Renal cortical epithelial cell (primary cell): ENCODE measurements at places on chromosomes 7 and 10.

DNA sequence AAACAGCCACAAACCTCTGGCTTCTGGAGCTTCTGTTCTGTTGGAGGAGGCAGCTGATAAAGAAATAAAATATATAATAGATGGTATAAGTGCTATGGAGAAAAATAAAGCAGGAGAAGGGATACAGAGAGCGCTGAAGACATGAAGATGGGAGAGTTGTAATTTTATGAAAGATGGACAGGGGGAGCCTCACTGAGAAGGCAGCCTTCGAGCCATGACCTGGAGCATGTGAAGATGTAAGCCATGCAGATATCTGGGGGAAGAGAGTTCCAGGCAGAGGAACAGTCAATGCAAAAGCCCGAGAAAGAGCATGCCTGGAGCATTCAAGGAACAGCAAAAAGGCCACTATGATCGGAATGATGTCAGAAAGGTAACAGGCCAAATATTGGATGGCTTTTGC lies 187.5 kb downstream of the KIAA1217 start:
- no peak for DNase-seq

GRCh38 chr10:86179153-86179524 lies 187.5 kb downstream of the GRID1 start:
- DNase-seq: no peak

DNA sequence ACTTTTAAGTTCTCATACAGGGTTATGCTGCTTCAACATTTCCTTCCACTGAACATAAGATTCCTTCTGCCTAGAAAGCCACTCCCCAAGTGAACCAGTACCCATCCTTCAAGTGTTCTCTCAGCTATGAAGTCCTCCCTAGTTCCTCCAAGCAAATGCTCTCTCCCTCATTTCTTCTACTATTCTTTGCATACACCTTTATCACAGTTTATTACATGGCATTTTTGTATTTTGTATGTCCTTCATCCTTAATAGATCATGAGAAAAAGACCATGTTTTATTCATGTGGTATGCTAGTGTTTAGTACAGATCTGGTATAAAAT lies 1.9 kb downstream of the SYPL1 start:
- peak; percentile 44 for DNase-seq

DNA sequence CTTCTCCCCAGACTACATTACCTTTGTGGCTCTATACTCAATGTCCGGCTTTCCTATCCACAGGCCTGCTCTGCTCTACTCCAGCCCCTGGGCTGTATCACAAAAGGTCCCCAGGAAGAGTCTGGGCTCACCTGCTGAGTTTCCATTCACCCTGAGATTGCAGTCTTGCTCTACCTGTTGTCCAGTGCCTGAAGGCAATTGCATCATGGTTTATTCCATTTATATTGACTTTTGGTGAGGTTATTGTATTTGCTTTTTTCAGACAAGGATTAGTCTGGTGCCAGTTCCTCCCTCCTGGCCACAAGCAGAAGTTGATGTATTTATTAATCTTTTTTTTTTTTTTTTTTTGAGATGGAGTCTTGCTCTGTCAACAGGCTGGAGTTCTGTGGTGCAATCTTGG lies 273.1 kb downstream of the XPNPEP1 start:
- DNase-seq: no peak

- DNase-seq: no peak
Observed at GRCh38 chr7:155280446-155281397, 17.0 kb upstream of the INSIG1 start.

DNA sequence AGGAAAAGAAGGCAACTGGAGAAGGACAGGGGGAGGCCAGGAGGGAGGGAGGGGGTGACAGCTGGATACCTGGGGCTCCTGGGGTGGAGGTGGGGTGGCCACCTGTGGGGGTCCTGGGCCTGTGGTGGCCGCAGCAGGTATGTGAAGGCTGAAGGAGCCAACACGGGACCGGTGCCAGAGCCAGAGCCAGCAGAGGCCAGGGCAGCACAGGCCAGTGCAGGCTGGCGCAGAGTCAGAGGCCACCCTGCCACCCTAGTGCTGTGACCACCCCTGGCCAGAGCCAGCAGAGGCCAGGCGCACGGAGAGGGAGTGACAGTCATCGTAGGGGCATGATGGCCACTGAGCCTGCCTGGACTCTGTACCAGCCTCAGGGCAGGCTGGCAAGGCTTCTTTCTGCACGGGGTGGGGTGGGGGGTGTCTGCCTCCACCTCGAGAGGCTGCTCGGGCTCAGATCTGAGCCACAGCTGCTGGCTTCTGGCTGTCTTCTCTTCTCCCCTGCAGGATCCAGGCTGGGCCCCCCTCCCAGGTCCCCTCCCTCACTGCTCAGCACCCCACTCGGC lies 28.8 kb downstream of the YKT6 start:
- no peak for DNase-seq

- no peak for DNase-seq
Observed at GRCh38 chr7:108037741-108038140, 34.8 kb upstream of the LAMB1 start.

DNA sequence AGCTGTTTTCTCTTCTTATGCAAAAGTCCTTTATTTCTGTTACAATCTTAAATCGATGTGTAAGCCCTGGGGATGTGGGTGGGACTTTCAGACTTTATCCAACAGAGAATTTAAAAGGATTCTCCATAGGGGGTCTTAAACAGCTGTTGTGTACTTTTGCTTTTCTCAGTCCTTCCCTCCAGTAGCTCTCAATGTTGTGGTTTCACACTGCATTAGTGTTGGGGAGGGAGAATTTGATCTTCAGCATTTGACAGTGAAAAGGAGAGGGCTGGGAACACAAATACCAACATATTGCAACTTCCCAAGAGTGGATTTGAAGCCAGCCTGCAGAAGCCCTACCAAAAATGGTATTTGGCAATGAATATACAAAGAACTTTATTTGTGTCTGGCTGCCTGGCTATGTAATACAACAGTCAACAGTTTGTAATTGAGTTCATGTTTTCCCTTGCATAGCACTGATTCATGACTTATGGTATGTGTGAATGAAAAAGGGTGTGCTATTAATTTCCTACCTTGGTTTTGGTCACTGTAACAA lies 80.1 kb upstream of the CAPZA2 start:
- DNase-seq: peak; percentile 86

DNA sequence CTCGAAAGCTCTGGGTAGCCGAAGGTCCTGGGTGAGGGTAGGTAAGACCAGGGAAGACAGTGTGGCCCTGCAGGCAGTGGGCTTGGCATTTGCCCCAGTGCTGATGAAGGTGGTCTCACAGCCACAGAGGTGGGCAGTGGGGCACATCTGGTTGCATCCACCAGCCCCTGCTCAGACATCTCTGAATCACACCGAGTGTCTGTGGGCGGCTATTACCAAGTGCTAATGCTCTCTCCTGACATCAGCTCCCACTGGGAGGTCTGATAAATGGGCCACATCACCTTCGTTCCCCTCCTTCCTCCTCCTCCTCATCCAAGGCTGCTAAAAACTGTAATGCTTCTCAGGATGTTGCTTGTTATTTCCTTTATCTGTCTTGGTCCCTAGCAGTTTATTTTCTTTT lies 330.9 kb upstream of the COBL start:
- DNase-seq: no peak

- DNase-seq: no peak
Observed at GRCh38 chr7:149772956-149773434, 393 bp downstream of the ZNF467 start.

- peak; percentile 41 for DNase-seq
Observed at GRCh38 chr10:95241533-95241932, 47.5 kb downstream of the ACSM6 start.

GRCh38 chr10:48996329-48996728 lies 56.7 kb upstream of the LRRC18 start:
- no peak for DNase-seq

GRCh38 chr10:97427571-97428179 lies 1.7 kb downstream of the PGAM1 start:
- DNase-seq: no peak

GRCh38 chr10:13448216-13448615 lies 80.6 kb downstream of the BEND7 start:
- DNase-seq: no peak

DNA sequence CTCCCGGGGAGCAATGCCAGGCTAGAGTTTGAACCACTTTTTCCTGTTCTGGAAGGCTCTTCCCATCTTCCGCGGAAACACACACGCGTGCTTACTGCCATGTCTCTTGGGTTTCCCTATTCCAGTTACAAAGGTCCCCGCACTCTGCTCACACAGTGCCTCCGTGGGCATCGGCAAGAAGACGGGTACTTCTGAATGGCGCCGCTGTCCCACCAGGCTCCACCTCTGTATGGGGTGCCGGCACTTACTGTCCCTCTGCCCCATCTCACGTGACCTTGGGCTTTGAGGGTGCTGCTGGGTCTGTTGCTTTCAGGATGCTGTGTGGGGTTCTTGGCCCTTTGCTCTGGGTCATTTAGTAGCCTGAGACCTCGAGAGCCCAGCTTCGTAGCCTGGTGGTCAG lies 170.7 kb upstream of the SH2B2 start:
- no peak for DNase-seq

DNA sequence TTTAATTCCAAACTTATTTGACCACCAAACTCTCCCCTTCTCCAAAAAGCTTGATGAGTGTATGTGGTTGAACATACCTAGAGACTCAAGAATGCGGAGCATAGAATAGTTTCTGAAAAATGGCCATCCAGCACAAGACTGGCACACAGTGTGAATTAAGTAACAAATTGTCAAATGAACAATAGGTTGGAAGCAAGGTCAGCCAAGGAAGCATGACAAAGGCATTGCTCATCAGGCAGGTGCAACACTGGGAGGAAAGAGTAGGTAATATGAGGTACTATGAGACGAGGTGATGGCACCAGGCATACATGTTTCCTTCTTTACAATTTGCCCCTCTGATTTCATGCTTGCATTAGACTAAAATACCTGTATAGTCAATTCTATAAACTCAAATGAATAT lies 73.7 kb downstream of the DKK1 start:
- peak; percentile 65 for DNase-seq

DNA sequence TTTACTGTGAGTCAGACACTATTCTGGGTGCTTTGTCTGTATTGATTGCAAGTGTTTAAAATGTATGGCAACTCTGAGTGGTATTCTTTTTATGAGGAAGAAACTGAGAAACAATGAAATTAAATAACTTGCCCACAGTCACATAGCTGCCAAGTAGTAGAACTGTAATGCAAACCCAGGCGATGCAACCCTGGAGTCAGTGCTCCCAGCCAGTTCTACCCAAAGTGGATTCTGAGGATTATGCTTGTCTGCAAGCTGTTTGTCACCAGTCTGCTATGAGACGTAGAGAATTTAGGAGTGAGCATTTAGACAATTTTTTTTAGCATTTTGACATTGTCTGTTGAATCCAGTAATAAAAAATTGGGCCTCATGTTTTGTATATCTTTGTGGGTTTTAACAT lies 306.0 kb upstream of the LRGUK start:
- DNase-seq: no peak

- no peak for DNase-seq
Observed at GRCh38 chr7:119270644-119271043, 1002.3 kb upstream of the KCND2 start.

DNA sequence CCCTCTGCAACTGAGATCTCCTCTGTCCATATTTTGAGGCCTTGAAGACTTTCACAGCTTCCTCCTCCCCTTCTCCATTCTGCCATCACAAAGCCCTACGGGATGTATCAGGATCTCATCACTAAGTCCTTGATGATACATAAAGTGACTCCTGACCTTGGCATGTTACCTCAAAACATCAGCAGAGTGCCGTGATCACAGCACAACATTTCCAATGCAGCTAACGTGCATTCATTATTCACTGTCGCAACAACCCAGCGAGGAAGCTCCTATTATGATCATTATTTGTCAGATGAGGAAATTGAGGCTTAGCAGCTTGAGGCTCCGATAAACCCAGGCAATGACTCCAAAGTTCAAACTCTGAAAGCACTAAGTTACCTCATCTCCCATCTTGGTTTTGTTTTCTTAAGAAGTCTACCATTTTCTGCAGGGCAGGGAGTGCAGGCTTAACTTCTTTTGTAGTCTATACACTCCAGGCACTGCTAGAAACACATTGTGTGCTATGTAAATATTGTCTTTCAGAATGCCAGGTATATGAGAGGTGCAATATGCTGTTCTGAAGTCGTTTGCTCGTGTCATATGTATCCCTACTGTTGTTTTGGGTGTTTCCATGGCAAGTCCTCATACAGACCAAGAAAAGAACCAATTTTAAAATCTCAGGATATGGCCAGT lies 80.6 kb upstream of the C1QL3 start:
- DNase-seq: no peak

DNA sequence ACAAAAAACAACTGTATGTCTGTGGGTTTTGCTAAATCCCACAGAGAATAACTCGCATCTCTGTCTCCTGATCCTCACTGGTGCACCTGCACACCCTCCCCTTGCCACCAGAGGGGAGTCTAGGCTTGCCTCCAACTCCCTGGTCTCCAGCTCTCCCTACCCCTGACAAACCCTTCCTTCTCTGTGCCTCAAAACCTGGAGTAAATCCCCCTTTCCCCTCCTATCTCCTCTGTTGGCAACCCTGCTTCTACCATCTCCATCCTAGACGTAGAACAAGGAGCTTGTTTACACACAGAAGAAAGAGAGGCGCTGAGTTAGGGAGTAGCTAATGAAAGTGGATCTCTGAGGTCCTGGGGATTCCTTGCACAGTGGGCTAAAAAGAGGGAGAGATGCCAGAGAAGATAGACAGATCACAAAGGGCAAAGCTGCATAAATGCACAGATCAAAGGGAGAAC lies 6.0 kb downstream of the MBLAC1 start:
- DNase-seq: peak; percentile 47

GRCh38 chr10:110170142-110170971 lies 37.0 kb upstream of the MXI1 start:
- DNase-seq: no peak

DNA sequence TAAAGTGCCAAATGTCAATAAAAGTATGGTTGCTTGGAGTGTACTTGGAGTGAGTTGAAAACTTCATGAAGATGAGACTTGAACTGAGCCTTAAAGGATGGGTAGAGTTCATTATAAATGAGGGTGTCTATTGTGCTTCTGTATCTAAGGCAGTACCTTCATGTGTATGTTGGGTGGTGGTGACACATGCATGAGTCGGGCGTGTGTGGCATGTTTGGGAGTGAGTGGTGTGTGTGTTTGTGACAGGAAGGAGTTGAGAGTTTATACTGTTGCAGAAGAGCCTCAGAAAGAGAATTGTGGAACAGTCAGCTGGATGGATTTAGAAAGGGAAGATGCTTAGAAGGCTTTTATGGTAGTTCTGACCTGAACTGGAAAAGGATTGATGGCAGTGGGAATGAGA lies 6.0 kb upstream of the ZRANB1 start:
- no peak for DNase-seq

DNA sequence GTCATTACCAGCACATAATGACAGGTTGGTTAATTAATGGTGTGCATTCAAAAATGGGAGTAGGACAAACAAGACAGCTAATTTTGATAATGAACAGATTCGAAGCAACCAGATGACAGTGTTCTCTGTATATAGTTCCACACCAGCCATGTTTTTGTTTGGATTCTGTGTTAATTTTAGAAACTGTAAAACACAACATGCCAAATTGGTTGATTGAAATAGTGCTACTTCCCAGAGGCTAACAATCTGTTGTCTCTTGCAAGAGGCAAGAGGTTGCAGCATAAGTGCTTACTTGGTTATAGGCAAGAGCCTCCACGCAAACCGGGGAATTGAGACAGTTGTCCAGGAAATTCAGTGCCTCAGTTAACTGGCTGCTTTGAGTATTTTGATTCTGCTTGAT lies 170.2 kb upstream of the HABP2 start:
- DNase-seq: no peak
